NCI-H69 (cell line): ENCODE measurements at places on chromosomes 7 and 10.
A peak's percentile ranks its signal among the peaks of the same experiment; 100 is the strongest.

DNA sequence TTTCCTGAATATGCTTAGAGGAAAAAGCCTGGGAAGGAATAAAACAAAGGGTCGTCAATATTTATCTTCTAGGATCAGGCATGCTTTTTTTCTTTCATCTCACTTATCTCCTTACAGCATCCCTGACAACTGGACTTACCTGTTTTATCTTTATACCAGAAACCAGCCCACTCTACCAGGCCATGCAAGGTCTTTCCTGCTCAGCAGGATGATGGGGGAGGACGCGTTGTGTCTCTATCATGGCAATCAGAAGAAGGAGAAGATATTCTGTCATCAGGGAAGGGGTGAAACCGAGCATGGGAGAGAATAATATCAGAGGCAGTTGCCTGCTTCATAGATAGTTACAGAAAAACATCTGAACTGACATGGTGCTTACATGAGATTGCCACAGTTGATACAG lies 445.6 kb downstream of the DPP6 start:
- DNase-seq = no peak

GRCh38 chr10:14414901-14415300 lies 84.2 kb upstream of the FRMD4A start:
- DNase-seq = no peak

- no peak for DNase-seq
Observed at GRCh38 chr7:2214636-2215035, 18.1 kb downstream of the MAD1L1 start.

DNA sequence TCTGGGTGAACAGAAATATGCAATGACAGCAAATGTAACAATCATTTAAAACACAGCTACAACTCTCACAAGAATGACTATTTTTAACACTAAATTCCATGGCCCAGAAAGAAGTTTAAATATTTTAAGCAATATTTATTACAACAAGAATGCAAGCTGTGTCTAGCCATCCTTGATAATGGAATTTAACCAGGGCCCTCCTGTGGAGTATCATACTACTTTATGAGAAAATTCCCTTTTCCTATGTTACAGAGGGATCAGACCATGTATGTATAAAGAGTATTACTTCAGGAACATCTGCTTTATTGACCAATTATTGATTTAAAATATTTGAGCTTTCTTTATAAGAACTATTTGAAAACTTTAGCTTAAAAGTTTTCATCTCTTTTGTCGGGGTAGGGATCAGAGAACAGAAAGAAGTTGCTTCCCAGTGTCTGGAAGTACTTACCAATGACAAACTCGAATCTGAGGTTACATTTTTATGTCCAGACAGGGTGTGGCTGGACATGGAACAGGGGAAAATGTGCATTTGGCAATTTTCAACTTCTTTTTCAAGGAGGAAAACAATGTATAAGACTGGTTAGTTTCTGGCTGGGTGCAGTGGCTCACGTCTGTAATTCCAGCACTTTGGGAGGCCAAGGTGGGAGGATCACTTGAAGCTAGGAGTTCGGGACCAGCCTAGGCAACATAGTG lies 48.3 kb upstream of the NRBF2 start:
- no peak for DNase-seq

DNA sequence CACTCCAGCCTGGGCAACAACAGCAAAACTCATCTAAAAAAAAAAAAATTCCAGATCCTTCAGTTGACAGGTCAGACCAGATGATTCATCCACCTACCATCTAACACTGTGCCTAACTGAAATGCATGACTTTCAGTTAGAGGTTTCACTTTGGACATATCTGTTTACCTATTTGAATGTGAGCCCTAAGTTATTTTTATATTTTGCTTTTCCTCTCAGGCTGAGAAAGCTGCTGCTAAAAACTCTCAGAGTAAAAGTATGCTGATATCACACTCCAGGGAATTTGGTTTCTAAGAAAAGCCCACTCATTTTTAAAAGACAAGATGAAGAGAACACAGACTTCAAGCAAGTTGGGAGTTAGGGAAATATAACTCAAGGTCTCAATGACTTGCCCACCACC lies 126.0 kb downstream of the SGMS1 start:
- DNase-seq = no peak

DNA sequence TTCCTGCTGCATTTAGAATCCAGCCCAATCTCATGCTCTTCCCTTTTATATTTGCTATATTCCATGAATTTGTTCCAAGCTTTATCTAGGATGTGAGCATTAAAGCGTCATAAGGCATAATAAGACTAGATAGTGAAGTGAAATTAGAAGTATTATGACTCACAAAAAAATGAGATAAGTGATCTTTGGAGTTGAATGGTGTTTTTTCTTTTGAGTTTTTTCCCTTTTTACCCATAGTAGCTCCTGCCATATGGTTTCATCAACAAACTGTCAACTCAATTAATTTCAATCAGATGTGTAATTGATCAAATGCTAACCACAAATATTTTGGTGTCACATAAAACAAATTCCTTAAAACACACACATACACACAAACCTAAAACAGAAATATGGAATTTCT lies 17.0 kb downstream of the KLHDC10 start:
- DNase-seq = no peak

GRCh38 chr7:4880218-4880617 lies 3.3 kb downstream of the RADIL start:
- no peak for DNase-seq

- DNase-seq = no peak
Observed at GRCh38 chr10:17409170-17409733, 45.1 kb downstream of the ST8SIA6 start.

DNA sequence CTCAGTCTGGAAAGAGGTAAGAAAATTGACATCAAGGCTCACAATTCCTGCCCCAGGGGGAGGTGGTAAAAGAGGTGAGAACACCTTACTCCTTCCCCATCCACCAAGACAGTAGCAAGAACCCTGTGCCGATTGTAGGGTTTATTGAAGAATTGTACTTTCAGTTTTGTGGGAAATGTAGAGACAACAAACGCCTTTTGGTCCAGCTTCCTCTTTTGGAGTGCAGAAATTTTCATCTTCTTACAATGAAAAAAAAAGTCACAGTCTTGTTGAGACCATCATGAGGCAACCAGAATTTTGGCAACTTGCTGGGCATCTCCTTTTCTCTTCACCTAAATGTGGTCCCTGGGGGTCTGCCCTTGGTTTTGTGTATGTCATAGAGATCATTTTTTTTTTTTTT lies 217.7 kb downstream of the TMEM178B start:
- no peak for DNase-seq

GRCh38 chr7:73622909-73623797 lies 1.2 kb downstream of the MLXIPL start:
- DNase-seq = peak; percentile 63

DNA sequence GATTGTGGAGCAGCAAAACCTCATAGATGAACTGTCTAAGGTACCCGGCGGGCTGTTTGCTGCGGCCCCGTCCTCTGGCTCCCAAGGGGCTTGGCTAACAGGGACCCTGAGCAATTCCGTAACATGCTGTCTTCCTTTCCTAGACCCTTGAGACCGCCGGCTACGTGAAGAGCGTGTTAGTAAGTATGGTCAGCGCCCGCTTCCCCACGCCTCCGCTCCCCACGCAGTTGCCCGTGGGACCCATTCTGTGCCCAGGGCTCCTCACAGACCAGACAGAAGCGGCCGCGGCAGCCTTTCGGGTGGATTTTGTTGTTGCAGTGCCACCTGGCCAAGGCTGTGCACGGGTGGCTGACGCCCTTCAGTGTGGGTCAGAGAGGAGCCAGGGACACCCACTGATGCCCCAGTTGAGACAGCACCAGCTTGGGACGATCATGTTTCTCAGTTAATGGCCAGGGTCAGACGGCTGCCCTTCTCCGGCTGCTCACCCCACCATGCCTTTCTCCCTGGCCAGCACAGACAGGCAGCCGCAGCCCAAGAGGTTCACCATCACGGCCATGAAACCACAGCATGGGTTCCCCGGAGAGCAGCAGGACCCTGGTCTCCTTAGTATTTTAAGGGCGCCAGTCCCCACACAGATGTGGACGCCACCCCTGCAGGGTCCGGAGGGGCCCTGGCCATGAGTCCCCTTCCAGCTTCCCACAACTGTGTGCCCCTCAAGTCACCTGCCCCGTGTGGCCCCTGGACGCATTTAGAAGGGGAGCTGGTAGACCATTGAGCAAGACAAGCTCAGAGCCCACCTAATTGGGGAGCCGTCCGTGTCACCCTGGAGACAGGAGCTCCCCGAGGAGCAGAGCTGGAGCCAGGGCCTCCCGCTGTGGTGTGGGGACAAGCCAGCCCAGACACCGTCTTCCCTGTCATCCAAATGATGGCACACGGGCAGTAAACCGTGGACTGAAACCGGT lies 49.4 kb upstream of the DPYSL4 start:
- DNase-seq = no peak

GRCh38 chr7:40151504-40151903 lies 16.7 kb downstream of the SUGCT start:
- no peak for DNase-seq

DNA sequence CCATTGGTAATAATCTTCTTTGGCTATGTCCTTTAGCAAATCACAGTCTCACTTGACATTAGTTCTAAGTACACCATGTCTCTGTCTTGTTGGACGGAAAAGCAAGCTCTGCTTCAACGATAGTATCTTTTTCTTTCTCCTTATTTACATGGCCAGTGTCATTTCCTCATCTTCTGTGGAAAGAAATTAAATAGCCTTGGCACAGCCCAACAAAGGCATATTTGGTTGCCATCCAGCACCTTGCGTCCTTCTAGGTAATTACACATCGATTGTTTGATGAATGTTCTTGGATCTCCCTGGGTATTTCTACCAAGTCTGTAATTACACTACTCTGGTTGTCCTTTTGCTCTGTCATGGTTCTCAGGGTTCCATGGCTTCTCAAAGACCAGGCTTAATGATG lies 183.1 kb downstream of the CHN2 start:
- DNase-seq = peak; percentile 89

GRCh38 chr7:85776691-85777345 lies 590.0 kb upstream of the SEMA3D start:
- DNase-seq = peak; percentile 62

- no peak for DNase-seq
Observed at GRCh38 chr7:105046414-105046813, 32.4 kb downstream of the KMT2E start.

- DNase-seq = peak; percentile 3
Observed at GRCh38 chr10:42951486-42952251, 125.2 kb upstream of the RET start.

DNA sequence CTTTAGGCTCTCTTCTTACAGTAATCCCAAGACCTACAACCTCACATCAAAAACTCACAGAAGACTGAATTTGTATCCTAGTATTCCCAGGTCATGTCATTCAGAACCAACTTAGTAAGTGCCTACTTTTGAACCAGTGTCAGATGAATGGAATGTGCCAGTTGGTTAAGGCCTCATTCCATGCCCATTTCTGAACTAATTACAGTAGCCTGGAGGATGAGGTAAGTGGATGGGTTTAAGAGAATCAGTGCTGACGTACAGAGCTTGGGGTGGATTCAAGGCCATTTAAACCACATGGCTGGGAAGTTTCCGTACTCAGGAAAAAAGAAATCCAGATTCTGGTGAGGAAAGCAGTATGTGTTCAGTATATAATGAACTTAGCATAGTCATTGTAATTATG lies 21.9 kb upstream of the FOXP2 start:
- DNase-seq = no peak

- DNase-seq = no peak
Observed at GRCh38 chr7:98251231-98251600, 816 bp downstream of the TECPR1 start.

- no peak for DNase-seq
Observed at GRCh38 chr7:104656467-104656866, 328.1 kb downstream of the LHFPL3 start.

GRCh38 chr7:139682136-139683013 lies 95.4 kb downstream of the HIPK2 start:
- no peak for DNase-seq

- no peak for DNase-seq
Observed at GRCh38 chr10:818526-819220, 112.8 kb downstream of the LARP4B start.

- DNase-seq = no peak
Observed at GRCh38 chr7:55070271-55070743, 51.5 kb downstream of the EGFR start.

GRCh38 chr7:114687238-114687637 lies 234.7 kb upstream of the MDFIC start:
- DNase-seq = peak; percentile 49

- DNase-seq = no peak
Observed at GRCh38 chr7:8739837-8740236, 306.4 kb downstream of the NXPH1 start.

GRCh38 chr10:49605216-49605938 lies 4.7 kb upstream of the SLC18A3 start:
- DNase-seq = peak; percentile 30

GRCh38 chr10:82040336-82040735 lies 165.3 kb downstream of the NRG3 start:
- DNase-seq = no peak

GRCh38 chr7:41046776-41047175 lies 656.1 kb downstream of the INHBA start:
- DNase-seq = peak; percentile 77

DNA sequence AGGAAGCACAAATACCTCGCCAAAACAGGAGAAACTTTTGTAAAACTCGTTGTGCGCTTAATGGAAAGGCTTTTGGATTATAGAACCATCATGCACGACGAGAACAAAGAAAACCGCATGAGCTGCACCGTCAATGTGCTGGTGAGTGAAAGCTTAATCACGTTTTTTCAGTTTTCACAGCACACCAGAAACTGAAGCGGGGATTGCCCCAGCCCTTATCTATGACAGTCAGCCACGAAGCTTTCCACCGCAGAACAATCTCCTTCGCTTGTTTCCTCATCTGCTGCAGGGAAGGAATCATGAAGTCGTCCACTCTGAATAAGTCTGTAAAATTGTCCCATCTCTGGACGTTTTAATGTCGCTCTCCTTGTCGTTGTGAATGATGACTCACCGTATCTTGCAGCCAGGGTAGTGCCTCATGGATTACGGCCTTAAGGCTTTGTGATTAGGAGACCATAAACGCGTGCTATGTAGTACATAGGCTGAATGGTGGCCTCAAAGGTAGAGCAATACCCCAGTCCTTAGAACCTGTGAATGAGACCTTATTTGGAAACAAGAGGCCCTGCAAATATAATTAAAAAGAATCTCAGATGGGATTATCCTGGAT lies 174.9 kb upstream of the NPS start:
- DNase-seq = no peak

DNA sequence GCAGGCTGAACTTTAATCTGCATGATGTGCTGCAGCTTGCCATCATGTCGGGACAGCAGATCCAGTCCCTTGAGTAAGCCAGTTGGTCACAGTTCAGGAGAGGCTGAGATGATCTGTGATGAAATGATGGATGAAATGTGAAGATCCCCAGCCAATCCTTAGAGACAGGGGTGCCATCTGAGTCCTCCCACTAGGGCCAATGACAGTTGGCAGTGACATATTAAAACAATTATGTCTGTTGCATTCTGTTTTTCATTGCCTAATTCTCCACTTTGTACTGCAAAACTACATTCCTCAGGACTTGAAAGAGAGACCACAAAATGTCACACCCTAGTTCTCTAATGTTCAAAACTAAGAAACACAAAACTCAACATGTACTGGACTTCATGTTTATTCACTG lies 66.3 kb upstream of the CAV2 start:
- DNase-seq = no peak

DNA sequence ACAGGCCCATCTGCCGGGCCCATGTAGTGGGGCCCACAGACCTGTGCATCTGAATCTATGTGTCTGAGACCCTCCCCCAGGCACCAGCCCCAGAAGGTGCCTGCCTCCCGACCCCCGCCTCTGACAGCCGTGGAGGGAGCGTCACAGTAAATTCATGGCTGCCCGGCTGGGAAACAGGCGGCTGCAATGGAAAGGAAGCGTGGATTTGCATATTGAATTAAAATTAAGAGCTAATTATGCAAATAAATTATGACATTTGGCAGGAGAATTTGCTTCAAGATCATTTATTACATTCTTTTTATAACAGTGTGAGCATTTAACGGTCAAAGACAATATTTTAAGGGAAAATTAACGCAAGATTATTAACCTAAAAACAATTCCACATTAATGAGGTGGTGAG lies 92.3 kb downstream of the HIF1AN start:
- DNase-seq = no peak
